ENCODE measurements at places on chromosomes 2 and 18. TPM values are rescaled to one million over a fixed set of nuclear protein-coding genes. Genes with fewer than 3 reads are reported as not detected.

GRCh38 chr2:214560176-214560575 is 149.3 kb downstream of the VWC2L start:
- DNase-seq = no peak

DNA sequence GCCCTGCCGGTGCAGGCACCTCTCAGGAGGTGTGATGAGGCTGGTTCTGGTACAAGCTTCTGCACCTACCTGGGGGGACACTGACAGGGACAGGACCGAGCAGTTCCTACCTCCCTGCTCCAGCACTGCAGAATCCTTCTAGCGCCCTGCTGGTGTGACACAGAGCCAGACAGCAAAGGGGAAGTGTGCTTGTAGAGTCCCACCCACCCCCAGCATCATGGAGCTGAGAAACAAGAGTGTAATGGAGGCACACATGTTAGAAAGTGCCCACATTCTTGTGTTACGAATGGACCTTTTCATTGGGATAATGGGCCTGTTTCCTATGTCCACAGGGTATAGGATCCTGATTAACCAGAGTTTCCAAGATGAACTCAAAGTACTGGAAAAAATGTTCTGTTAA is 38.3 kb downstream of the OXER1 start:
- no peak for DNase-seq

GRCh38 chr18:8978394-8978793 is 124.1 kb upstream of the NDUFV2 start:
- no peak for DNase-seq

DNA sequence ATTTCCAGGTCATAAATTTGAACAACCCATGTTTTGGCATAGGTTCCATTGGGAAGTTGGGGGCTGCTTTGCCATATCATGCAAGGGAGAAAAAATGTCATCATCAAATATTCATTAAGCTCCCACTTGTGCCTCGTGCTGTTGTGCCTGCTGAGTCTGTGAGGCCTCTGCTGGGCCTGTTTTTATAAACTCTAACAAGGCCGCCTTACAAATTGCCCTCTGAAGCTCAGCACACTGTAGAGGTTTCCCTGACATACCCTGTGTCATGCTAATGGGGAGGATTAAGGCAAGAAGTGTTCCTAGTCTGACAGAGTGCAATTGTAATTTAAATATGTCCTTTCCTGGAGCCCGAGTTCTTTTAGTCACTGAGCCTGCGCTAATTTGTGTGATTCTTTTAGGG is 17.6 kb downstream of the OSBPL6 start:
- DNase-seq = no peak

DNA sequence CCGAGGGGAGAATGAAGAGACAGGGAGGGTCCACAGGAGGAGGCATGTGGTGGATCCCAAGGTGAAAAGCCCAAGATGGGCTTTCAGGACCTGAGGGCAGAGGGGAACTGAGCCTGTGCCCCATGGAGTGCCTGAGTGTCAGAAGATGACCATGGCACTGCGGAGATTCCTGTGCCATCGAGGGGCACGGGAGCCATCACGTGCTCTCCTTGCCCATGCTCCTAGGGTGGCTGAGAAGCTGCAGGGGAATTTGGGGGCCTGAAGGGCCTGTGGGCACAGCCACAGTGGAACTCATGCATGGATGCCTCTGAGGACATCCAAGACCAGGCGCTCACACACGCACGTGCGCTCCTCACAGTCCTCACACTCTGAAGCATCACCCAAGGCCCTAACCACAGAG is 56.1 kb upstream of the GLI2 start:
- DNase-seq = no peak

GRCh38 chr2:185472574-185472973 is 266.0 kb upstream of the FSIP2 start:
- no peak for DNase-seq

DNA sequence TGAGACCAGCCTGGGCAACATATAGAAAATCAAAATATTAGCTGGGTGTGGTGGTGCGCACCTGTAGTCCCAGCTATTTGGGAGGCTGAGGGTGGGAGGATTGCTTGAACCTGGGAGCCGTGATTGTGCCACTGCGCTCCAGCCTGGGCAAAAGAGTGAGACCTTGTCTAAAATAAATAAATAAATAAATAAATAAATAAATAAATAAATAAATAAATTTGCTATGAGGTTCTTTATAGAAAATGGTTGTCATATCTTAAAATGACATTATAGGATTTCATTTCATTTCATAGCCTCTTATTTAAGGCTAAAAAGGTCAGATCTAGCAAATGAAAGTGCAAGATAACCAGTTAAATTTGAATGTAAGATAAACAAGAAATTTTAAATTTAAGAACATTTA is 193.0 kb downstream of the NAPG start:
- no peak for DNase-seq

- no peak for DNase-seq
Observed at GRCh38 chr2:19577723-19578122, 219.3 kb upstream of the OSR1 start.

DNA sequence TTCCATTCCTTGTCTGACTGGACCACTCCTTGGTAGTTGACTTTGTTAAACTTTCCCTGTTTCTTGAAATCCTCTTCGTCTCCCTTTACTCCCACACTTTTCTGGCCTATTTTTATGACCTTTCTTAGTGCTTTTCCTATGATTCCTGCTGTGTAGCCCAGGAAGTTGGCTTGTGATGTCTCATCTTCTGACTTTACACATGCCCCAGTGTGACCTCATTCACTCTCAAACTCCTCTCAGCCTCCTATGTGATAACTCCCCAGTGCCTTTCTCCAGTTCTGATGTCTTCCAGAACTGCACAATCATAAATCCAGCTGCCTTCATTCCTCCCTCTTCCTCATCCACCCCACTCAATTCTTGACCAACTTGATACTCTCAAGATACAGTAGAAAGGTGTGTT is 407.6 kb downstream of the TGIF1 start:
- peak; percentile 9 for DNase-seq

- DNase-seq = no peak
Observed at GRCh38 chr2:69116438-69116837, 103.5 kb downstream of the ANTXR1 start.

DNA sequence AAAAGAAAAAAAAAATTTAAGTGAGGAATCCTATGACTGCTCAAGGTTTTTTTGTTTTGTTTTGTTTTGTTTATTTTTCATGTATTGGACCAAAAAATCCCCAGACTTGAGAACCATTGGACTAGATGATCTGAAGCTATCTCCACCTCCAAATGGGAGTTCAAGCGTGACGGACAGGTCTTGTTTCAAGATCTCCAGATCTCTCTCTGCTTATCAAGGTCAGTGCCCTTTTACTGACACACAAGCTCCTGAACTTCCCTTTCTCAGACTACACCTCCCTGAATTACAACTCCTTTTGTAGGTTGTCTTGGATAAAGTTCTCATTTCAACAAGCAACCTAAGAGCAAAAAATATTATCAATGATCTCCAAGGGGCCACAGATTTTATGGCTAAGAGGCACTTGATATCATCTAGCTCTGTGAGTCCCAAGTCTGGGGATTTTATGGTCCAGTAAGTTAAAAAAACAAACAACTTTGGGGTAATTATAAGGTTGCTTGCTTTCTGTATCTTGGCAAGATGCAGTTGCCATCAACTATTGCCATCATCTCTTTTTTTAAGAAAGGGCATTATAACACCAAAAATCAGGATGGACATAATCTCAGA is 396.0 kb upstream of the ATP5MC3 start:
- no peak for DNase-seq

DNA sequence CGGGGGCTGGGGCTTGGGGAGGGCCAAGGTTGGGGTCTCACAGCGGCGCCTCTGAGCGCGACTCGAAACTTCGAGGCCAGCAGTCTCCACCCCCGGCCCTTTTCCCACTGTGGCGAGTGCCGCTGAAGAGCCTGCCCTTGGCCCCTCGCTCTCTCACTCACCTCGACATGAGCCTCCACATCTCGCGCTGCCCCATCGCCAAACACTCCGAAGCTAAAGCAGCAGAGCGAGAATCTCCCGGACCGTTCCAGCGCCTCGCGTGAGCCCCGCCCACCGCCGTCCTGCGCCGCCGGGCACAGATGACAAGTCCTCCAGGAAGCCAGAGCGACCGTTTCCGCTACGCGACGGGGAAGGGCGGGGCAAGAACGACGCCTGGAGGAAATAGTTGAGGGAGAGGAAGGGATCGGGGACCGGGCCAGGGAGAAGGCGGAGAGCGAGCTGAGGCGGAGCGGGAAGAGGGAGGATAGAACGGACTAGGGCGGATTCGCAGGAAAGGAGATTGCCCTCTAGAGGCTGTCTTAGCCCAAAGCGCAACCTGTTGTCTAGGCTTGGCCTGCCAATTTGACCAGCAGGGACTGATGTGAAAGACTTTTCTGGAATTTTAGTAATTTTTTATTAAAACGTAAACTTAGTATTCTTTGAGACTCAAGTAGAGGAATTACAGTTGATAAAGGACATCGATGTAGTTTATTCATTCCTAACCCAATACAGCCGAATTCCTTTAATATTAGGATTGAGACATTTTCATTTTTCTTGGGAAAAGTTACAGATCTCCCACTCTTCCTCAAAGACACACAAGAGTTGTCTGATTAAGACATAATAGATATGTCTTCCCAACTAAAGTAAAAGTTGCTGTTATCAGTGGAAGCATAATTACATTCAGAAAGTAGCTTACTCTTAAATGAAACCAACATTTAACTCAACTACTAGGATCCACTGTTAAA is at the start of gene HIBCH:
HIBCH (minus strand) TSS at position 272 of the 944 bp plus-strand sequence; CDS start at position 196, 76 bp downstream.
- DNase-seq = peak; percentile 98

DNA sequence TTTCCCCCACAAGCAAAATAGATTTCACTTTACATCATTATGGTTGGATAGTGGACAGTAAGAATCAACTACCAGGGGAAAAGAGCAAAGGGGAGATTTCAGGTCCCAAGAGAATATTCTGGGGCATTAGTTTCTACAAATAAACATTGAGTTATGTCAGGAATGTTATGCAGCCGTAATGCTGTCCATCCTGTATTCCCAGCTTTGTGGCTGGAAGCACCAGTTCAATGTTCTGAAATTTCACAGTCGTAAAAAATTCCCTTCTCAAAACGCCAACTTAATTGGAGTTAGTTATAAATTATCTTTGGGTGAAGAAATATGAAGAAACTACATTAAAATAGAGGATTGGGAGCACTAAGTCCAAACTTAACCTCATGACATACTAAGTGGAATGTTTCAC is 141.5 kb upstream of the FIGN start:
- no peak for DNase-seq

GRCh38 chr2:198763793-198764192 is 693.9 kb downstream of the SATB2 start:
- DNase-seq = no peak

The CHMP1B gene
- polyA plus RNA-seq = 56.6 TPM

The FOXI3 gene
- polyA plus RNA-seq = not detected

The FAM124B gene
- polyA plus RNA-seq = not detected

The HDHD2 gene
- polyA plus RNA-seq = 33.7 TPM

The CDK15 gene
- 0.17 TPM for polyA plus RNA-seq

The G6PC2 gene
- not detected for polyA plus RNA-seq

The UGT1A4 gene
- polyA plus RNA-seq = not detected

The CFC1 gene
- 28.4 TPM for polyA plus RNA-seq
